D341Med (cell line): ENCODE measurements at places on chromosomes 13 and 19.
A peak's percentile ranks its signal among the peaks of the same experiment; 100 is the strongest.

DNA sequence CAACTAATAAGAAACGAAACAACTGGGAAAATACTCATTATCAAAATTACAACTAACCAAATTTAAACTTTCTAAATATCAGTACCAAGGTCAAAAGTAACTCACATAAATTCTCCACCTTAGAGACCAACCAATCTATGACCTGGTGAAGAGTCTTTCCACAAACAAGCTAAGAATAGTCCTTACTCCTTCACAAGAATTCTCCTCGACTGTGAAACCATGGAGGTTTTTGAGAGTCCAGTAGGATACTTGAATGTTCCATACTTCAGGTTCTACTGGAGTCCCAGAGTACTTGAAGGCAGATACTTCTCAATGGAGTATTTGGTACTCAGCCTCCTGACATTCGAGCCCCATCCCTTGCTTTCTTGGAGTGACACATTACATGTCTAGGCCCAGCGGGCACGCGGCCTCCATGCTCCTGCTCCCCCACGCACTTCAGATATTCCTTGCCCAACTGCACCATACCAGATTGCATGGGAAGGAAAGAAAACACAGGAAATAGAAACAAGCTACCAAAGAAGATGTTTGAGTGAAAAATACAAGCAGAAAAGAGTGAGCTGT is 63.9 kb downstream of the ABCC4 start:
- DNase-seq: no peak

- peak; percentile 52 for DNase-seq
Measured at GRCh38 chr13:71320452-71320851, 546.6 kb downstream of the DACH1 start.

- DNase-seq: no peak
Measured at GRCh38 chr13:71251292-71251951, 615.6 kb downstream of the DACH1 start.

DNA sequence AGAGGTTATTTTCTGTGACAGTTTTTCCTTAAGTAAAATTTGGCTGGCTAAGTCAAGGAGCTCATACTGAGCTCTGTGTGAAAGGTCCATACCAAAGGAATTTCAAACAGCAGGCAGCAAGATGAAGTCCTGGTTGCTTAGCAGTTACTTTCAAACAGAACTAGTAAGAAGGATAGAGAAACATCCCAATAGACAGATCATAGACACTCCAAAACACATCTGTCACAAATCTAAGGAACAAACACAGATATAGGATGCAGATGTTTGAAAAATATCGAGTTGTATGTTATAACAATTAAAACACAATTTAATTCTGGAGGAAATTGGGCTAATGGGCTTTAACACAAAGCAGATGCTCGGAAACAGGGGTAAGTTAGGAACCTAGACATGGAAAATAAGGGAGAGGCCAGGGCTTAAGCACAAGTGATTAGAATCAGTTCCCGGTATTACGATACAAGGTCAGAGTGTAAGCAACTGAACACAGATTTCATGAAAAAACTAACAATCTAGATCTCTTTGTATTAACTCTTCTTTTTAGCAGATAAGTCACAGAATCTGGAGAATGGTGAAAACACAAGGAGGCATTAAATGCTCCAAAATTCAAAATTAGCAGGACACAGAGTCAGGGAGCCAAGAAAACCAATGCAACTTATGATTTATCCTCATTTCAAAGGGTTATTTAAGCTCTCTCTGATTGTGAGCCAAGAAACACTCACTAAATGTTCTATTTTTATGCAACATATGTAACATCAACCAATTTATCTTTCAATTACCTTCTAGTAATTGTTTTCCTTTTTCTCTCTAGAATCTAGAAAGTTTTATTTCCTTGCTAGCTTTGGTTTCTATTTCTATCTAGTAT is 1992.9 kb upstream of the PCDH20 start:
- no peak for DNase-seq

GRCh38 chr19:13920524-13920923 is 14.5 kb downstream of the CC2D1A start:
- DNase-seq: no peak

GRCh38 chr19:46080561-46080960 is 39.8 kb upstream of the IGFL4 start:
- DNase-seq: no peak

- no peak for DNase-seq
Measured at GRCh38 chr13:98143157-98143553, 261 bp downstream of the FARP1 start.
